ENCODE measurements at places on chromosomes 11 and 22.

DNA sequence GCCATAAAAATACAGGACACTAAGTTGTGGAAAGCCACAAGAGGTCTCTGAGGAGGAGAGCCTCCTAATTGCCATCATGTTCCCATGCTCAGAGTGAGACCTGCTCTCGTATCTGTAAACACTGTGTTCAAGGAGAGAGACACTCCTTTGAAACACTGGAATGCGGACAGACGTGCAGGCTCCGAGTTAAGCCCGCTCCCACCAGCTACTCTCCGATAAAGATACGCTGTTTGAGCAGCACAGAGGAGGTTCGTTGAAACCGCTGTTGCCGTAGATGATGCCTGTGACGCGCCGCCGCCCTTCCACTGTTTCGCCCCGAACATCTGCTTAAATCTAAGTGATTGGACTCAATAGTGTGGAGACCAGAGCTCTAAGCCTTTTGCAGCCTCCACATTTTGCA is 25.1 kb downstream of the NUP50 start:
- no peak for DNase-seq

- DNase-seq = no peak
Measured at GRCh38 chr11:405323-405953, 9.4 kb downstream of the SIGIRR start.

GRCh38 chr11:122863704-122864326 is 18.7 kb upstream of the JHY start:
- peak; percentile 20 for DNase-seq

DNA sequence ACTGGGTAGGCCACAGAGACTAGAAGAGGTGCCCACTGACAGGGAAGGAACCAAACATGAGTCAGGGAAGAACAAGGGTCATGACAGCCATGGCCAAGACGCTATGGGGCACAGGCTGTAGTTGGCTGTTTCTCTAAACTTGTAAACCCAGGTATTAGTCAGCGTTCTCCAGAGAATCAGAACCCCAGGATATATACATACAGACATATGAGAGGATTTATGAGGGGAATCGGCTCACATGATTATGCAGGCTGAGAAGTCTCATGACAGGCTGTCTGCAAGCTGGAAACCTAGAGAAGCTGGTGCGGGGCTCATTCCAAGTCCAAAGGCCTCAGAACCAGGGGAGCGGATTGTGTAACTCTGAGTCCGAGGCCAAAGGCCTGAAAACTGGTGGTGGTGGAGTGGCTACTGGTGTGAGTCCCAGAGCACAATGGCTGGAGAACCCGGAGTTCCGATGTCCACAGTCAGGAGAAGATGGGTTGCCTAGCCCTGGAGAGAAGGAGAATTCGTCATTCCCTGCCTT is 29.7 kb upstream of the CD81 start:
- DNase-seq = no peak

GRCh38 chr22:38946771-38947170 is 10.6 kb upstream of the APOBEC3A start:
- DNase-seq = no peak

- no peak for DNase-seq
Measured at GRCh38 chr11:126607374-126607773, 251.9 kb downstream of the ST3GAL4 start.
